Osteocyte (in vitro differentiated cells): ENCODE measurements at places on chromosomes 7 and 10. TPM values are rescaled to one million over a fixed set of nuclear protein-coding genes. Genes with fewer than 3 reads are reported as not detected.

The C10orf62 gene
- total RNA-seq, result not detected in 2 replicates

The PAX4 gene
- not detected in 2 replicates for total RNA-seq

GRCh38 chr10:6247041-6247712 is 44.4 kb downstream of the PFKFB3 start:
- H3K4me1 ChIP-seq, result peaks cover 2% of the 10 kb centered on the region
- H3K27ac ChIP-seq, result no peak overlapping the region
- H3K4me3 ChIP-seq, result no peak overlapping the region
- H3K27me3 ChIP-seq, result no peaks in the 10 kb centered on the region

GRCh38 chr7:10632712-10633111 is 341.0 kb upstream of the PHF14 start:
- H3K4me1 ChIP-seq, result no peaks in the 10 kb centered on the region
- no peak overlapping the region for H3K4me3 ChIP-seq
- no peaks in the 10 kb centered on the region for H3K36me3 ChIP-seq
- no peak for DNase-seq
- no peak overlapping the region for H3K27ac ChIP-seq
- H3K27me3 ChIP-seq, result no peaks in the 10 kb centered on the region

- no peak overlapping the region for H3K4me3 ChIP-seq
- H3K27ac ChIP-seq, result no peak overlapping the region
- peaks cover 2% of the 10 kb centered on the region for H3K27me3 ChIP-seq
- DNase-seq, result no peak
Observed at GRCh38 chr7:104296900-104297299, 31.5 kb upstream of the LHFPL3 start.

DNA sequence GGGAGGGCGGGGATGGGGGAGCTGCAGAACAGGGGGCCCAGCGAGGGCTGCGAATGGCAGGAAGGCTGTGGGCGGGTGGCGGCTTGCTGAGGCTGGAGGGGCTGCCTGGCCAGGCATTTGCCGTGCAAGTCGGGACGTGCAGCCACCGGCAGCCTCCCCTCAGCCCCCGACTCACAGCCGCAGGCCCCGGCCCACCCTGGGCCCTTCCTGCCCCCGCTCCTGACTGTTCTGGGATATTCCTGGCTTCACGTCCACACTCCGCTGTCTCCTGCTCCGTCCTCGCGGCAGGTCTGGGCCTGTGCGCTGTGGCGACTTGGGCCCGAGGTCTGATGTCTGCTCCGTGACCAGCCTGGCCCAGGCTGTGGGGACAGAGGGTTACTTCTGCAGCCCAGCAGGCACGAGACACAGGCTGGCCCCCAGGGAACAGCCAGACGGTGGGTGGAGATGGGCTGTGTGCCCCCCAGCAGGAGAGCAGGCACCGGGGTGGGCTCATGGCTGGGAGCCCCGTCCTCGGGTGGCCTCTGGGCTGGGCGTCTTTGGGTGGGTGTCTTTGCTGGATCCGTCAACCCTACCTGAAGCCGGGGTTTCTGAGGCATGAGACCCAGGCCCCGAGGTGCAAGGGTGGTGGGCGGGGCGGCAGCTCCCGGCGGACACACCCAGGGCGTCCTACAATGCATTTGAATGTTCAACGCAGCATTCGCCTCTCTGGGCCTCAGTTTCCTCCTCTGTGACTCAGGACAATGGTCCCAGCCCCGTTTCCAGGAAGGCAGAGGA is 86.5 kb downstream of the FOXL3 start:
- no peak overlapping the region for H3K27ac ChIP-seq
- no peak for DNase-seq
- no peaks in the 10 kb centered on the region for H3K36me3 ChIP-seq

DNA sequence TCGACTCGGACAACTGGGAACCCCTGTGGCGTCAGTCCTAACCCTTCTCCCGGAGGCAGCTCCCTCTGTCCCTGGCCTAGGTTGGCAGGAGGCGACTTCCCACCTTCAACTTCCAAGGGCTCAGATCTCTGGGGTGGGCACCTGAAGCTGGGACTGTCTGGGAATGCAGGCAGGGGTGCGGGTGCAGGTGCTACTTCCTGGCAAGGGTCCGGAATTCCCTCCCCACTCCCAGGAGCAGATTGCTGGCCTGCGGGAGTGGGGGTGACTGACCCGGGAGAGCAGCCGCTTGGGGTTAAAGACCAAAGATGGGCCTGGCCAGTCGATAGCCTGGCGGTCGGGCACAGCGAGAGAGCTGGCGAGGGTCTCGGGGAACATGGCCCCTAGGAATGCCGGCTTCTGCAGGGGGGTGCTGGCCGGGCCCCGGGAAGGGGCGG is 387 bp downstream of the EPHA1 start:
- H3K4me3 ChIP-seq, result no peak overlapping the region
- no peak for DNase-seq
- no peak overlapping the region for H3K27ac ChIP-seq
- peaks cover 17% of the 10 kb centered on the region for H3K4me1 ChIP-seq
- H3K27me3 ChIP-seq, result peaks cover 20% of the 10 kb centered on the region
